Stimulated activated CD4-positive, alpha-beta T cell treated with anti-CD3 and anti-CD28 coated beads, Interleukin-4, amount 100 ng/mL, for 1 hour (primary cell): ENCODE measurements at places on chromosomes 12 and 14.

DNA sequence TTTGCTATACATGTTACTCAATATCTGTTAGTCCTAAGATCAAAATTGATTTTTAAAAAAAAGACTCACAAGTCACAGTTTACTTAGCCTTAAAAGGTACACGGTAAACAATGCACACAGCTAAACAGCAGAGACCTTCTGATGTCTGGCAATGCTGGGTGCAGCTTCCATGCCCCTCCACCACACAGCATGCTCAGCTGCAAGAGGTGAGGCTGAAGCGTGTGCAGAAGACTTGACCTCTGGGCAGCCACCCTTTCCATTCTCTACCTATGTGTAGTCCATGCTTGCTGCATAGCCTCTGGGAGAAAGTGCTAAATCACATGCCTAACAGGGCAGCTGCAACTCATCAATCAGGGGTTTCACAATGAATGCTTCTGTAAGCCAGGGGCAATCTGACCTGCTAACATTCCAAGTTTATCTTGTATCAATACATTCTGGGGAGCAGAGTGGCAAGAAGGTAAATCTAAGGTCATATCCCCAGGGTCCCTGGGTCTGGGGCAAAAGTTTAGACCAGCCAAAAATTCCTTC lies 44.5 kb upstream of the AMN1 start:
- no peak for DNase-seq

DNA sequence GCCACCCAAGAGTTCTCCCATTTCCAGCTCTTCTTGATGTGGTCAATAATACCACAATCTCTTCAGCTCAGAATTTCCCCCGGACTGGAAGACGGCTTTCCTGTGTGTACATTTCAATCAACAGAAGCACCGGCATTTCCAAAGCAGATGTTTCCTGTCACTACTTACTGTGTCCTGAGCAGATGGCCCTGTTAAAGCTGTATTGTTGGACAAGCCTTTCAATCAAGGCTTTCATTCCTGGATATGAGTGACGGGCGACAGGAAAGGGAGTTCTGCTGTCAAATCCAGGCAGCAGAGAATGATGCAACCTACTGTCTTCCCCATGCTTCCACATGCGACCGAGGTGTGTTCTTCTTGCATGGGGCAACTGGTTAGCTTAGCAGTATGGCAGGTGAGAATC lies 76.4 kb upstream of the CCDC60 start:
- DNase-seq = no peak

DNA sequence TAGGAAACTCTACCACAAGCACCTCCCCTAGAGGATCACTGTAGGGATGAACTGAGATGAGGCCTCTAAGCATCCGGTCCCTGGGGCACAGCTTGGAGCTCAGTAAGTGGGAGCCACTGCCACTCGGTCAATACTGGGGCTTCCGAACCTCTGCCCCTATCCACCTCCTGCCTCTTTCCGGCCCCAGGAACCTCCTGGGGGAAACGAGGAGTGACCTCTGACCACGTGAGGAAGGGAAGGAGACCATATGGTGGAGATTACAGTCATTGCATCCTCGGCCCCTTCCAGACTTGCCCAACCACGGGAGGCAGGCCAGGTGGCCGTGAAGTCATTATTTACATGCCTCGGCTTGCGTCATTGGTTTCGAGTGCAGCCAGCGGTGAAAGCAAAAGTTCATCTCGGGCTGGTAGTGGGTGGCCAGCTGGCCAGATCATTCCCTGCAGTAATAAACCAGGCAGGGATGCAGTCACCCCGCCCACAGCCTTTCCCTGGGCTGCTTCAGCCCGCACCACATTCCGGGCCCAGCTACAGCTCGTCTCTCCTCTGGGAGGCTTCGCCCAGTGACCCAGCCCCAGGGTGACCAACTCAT lies 65.4 kb downstream of the C14orf132 start:
- DNase-seq = no peak

DNA sequence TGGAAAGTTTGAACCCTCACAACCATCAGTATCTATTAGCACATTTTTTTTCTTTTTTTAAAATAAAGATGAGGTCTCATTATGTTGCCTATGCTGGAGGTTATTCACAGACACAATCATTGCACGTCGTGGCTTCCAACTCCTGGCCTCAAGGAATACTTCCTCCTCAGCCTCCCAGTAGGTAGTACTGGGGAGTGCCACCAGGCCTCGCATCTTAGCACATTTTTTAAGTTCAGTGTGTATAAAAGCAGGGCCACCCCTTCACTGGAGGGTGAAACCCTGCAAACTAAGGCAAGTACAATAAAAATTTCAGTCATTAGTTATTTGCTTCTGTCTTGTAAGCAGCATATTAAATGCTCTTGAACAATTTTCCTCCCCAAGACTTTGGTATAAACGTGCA lies 114.2 kb upstream of the SINHCAF start:
- DNase-seq = no peak

- DNase-seq = no peak
Observed at GRCh38 chr12:27622436-27623195, 73.6 kb upstream of the REP15 start.

DNA sequence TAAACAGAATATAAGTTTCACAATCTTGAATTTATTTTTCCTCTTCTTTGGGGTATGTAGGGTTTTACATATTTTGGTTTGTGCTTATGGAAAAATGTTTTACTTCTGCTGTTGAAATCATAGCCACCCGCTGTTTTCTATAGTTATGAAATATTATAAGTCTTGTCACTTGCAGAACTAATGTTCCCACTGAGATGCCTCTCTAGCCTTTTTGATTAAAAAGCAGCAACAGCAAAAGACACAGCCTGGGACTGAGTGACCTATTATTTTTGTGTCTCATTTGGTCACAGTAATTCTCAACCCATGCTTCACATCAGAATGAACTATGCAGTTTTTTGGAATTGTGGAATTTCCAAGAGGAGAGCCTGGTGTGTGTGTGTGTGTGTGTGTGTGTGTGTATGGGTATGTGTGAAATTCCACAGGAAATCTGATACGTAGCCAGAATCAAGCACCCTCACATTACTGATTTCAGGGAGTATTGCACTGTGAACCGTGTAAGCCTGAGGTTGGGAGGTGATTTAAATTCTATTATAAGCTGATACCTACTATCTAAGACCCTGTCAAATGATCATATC lies 55.7 kb upstream of the FRMD6 start:
- DNase-seq = no peak

DNA sequence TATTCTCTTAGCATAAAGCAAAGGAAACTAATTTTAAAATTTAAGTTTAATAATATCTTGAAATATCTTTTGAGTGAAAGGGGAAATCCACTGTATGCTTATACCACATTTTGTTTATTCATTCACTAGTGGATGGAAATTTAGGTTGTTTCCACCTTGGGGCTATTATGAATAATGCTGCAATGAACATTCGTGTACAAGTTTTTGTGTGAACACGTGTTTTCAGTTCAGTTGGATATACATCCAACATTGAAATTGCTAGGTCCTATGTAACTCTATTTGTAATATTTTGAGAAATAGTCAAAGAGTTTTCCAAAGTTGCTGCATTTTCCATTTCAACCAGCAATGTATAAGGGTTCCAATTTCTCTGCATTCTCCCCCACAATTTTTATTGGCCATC lies 83.7 kb upstream of the ETV6 start:
- no peak for DNase-seq

DNA sequence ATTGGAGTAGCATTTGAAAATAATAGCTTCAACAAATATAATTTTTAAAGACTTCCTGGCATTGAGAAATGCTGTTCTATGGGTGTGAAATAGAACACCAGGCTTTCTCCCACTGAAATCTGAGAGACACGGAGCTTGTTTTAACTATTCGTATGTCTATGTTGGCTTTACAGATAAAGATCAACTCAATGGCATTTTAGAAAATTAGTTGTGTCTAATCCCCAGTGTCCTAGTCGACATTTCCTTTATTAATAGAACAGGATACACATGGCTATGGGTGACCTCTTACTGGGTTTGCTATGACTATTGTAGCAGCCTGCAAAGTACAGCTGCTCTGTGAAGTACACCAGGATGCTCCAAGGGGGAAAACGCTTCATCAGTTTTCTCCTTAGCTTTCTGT lies 159.3 kb downstream of the SLC25A21 start:
- no peak for DNase-seq
